Activated naive CD4-positive, alpha-beta T cell treated with anti-CD3 and anti-CD28 coated beads, Interleukin-2, amount 50 U/mL, for 16 hours (primary cell): ENCODE measurements at places on chromosomes 11 and 22.

DNA sequence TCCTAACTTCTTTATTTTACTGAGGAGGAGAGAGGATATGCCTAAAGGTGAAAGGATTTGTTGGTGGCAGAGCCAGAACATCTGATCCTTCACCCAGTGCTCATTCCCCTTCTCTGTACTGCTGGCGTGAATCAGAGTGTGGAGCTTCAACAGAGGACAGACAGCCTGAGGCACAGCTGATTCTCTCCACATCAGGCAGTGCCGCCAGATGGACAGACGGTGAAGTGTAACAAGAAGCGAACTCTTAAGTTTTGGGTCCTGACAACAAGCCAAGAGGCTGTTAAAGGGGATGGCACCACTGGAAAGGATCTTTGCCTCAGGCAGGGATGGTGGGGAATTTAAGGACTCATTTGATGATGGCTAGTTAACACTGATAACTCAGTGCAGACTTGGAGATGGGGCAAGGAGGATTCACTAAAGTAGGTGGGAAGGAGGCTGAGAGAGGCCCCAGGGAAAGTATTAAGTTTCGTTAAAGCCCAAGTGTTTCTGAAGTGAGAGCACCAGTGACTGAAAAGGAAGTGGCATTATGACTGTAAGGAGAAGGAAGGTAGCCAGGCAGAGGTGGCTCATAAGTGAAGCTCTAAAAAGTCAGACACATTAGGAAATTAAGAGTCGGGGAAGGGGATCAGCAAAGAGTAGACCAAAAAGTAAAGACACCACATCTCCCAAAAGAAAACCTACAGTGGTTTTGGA, 81.3 kb downstream of the CLPB start:
- DNase-seq, result no peak

GRCh38 chr11:131688048-131688693, 317.8 kb downstream of the NTM start:
- DNase-seq, result no peak

GRCh38 chr11:1792461-1792860, 28.7 kb upstream of the CTSD start:
- DNase-seq, result no peak

DNA sequence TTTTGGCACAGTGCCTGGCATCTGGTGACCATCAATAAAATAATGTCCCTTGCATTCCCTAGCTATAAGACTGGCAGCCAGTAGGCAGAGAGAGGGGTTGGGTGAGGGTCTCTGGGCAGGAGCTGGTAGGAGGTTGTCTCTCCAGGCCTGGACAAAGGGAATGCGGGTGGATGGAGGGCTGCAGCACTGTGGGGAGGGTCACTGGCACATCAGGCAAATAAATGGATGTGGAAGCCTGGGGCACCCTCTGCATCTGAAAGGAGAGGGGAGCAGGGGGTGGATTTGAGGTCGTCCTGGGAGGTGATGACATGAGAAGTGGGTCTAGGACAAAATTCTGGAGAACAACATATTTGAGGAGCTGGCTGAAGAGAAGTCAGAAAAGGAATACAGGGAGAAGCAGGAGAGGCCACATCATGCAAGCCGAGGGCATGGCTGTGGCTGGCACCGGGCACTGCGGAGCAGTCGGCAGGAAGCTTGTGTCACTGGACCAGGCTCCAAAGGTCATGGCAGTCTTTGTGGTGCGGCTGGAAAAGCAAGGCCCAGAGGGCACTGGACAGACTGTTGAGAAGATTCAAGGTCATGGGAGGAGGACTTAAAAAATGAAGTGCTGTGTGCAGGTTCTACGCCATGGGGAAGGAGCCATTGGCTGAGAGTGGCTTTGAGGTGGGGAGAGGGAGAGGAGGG, 36.5 kb upstream of the THY1 start:
- DNase-seq, result no peak

GRCh38 chr22:23106906-23107367, 34.9 kb downstream of the RSPH14 start:
- no peak for DNase-seq

DNA sequence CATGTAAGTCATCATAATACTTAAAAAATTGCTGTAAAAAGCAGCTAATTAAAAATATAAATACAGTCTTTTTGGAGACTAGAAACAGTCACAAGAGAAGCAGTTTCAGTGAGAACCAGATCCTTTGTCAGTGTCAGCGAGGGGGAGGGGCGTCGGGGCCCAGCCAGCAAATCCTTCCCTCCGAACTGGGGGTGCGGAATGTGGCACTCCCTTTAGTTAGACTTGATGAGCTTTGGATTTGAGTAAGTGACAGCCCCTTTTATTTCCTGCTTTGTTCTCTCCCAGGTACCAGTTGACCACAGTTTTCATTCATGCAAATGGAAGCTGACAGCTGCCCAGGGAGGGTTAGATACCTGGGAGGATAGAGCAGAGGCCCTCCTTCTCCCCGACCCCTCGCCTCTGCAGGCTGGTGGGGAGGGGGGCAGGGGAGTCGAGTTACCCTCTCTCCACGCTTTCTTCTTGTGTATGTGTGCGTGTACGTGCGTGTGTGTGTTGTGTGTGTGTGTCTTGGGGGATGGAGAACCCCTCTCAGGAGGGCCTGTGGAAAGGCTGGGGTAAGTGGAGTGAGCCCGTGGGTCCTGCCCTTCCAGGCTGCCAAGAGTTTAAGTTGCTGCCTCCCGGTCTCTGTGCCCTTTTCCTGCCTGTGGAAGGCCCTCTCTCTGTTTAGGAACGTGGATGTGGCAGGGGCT, 38.3 kb downstream of the PTPRJ start:
- no peak for DNase-seq

DNA sequence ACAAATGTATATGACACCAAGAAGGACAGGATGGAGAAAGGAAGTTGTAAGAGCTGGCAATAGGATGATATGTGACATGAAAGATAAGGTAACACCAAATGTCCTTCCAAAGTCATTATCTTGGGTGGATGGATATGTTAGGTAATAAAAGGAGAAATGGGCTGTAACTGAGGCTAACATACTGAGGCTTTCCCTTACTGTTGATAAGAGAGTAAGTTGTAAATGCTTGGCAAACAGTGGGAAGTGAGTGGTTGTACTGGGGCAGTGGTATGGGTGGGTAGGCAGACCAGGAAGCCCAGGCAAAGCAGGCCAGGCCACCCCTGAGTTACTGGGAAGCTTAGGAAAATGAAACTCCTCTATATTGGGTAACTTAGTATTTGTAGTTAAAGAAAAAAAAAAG, 73.7 kb downstream of the ARHGAP42 start:
- no peak for DNase-seq

DNA sequence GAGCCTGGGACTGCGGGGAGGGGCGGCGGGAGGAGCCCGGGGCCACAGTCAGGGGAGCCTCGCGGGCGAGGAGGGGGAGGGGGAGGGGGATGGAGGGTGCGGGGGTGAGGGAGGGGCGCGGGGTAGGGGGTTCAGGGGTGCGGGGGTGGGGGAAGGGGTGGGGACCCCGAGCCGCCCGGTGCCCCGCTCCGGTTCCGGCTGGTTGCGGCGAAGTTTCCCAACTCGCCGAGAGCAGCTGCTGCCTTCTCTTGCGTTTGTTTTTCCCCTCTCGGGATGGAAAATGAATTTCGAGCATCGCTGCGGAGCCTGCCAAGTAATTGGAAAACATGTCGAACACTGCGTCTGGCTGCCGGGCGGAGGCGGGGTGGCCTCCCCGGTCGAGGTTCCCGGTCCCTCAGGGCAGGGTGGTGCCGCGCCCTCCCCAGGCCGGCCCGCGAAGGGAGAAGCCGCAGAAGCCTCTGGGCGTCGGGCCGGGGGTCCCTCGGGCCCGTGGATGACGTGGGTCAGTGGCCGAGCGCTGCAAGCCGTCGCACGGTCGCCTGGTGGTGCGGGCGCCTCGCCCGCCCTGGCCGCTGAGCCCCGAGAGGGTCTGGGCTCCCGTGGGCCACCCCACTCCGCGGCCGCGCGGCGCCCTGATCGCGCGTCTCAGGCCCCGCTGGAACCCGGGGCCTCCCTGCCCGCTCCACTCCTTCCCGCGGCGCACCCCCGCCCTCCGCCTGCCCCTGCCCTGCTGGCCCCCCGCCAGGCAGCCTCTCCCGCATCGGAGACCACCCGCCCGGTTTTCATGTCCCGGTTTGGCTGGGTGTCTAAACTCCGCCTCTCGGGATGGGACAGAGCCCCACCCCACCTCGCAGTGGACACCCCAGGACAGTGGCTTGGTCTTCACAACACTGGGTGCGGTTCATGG, 12.1 kb downstream of the SPATA19 start:
- no peak for DNase-seq

GRCh38 chr11:8017894-8018483, 30.9 kb downstream of the EIF3F start:
- no peak for DNase-seq

- no peak for DNase-seq
These were observed 38.6 kb upstream of the LRRC32 start for GRCh38 chr11:76708972-76709660.

- no peak for DNase-seq
These were observed 1.7 kb downstream of the CHST1 start for GRCh38 chr11:45663486-45664375.

DNA sequence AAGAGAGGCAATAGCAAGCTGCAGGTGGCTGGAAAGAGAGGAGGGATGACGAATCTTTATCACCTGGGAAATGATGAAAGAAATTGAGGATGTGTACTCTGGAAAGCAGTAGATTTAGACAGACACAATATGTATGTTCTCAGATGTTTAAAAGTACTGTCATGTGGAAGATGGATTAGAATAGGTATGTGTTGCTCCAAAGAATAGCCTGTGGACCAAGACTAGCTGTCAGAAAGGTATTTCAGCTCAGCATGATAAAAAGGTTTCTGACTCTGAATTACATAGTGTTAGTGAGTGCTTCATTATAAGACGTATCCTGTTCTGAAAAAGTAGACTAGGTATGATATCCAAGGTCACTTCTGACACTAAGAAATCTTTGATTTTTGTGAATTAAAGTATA, 322.4 kb downstream of the CNTN5 start:
- DNase-seq, result no peak

DNA sequence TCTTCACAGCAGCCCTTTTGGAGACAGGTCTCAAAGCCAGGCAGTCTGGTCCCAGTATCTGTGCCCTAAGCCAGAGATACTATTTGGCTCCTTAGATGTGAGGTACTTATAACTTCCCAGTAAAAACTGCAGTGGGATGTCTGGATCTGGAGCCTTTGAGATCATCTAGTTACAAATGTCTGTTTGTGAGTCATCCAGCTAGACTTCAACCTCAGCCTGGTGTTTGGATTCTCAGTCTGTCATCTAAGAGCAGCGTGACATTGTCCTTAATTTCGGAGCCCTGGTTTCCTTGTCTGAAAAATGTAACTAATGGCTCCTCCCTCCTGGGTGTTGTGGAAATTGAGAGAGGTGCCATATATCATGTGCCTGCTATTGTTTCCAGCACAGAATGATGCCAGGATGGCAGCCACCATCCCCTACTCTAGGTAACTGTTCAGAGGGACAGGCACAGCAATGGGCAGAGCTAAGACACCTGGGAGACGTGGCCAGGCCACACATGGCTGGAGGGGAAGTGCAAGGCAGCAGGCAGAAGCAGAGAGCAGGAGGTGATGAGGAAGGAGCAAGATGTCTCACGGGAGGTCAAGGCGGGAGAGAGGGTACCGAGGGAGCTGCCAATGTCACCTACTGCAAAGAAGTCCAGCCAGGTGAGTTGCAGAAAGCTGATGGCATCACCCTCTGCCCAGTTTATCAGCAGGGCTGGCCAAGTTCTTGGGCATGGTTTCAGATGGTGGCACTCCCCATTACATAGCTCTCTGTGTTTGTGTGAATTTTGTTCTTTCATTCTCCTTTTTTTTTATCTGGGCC, 20.6 kb upstream of the ST3GAL4 start:
- DNase-seq, result no peak

GRCh38 chr11:120172054-120172911, 34.4 kb upstream of the TRIM29 start:
- peak; percentile 50 for DNase-seq

- DNase-seq, result peak; percentile 42
These were observed 49.5 kb downstream of the VSIG10L2 start for GRCh38 chr11:125995313-125995712.

GRCh38 chr22:46030231-46030880, 53.4 kb upstream of the WNT7B start:
- no peak for DNase-seq

DNA sequence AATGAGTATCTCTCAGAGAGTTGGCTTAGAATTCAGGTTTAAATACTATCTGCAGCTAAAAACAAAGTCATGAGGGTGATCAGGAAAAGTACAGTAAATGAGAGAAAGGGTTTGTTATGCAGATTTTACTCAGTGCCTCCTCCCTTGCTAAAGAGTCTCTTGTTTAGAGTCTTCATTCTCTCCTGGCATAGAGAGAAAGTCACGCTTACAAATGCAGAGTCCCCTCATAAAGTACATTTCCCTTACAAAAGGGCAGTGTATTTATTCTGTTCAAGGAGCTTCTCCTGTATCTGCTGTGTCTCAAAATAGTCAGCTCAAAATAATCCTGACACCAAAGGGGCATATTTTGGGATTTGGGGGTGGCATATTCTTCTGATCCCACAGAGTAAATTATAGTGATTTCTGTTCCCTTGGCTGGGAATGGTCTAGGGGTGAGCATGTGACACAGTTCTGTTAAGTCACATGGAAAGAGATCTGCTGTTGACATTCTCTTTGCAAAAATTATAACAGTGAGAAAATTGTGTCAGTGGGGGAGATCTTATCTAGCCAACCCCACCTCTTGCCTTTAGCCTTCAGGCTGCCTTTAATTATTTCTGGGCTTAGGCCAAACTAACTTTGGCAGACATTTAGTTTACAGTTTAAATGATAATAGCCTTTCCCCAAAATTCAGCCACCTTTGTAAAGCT, 102.9 kb downstream of the MTNR1B start:
- no peak for DNase-seq

GRCh38 chr11:3223932-3224381, 5.3 kb upstream of the MRGPRG start:
- no peak for DNase-seq

DNA sequence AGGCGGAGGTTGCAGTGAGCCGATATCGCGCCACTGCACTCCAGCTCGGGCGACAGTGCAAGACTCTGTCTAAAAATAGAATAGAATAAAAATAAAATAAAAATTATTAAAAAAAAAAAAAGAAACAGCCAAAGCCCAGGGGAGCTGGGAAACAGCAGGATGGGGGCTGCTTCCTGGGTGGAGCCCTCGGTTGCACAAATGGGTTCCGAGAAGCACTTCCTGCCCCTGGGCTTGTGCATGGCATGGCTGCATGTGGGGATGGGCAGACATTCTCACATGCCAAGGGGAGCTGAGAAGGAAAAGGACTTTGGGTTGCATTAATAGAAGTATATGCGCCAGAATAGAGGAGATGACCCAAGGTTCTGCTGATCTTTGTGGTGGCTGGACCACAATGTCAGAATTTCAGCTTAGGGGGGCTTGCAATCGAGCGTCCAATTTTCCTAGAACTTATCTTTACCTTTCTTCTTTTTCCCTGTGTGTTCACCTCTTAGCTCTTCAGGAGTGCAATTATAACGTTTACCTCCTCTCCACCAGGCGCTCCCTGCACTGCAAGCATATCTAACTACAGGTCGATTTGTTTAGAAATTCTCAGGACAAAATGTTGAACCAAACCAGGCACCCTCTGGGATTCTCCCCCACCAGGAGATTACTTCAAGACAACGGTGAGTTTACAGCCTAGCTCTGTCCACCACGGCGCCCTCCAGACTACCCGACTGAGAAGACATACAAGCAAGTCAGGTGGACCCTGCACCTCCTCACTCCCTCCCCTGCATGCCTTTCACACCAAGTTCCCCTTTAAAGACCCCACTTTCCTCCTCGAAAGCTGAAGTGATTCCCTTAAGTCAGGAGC, 53.2 kb downstream of the SHISAL1 start:
- no peak for DNase-seq

GRCh38 chr11:10627291-10627690, 58.8 kb upstream of the LYVE1 start:
- DNase-seq, result no peak

GRCh38 chr11:43987384-43988039, 45.1 kb downstream of the C11orf96 start:
- no peak for DNase-seq
